ENCODE measurements at places on chromosomes 2 and 18.

DNA sequence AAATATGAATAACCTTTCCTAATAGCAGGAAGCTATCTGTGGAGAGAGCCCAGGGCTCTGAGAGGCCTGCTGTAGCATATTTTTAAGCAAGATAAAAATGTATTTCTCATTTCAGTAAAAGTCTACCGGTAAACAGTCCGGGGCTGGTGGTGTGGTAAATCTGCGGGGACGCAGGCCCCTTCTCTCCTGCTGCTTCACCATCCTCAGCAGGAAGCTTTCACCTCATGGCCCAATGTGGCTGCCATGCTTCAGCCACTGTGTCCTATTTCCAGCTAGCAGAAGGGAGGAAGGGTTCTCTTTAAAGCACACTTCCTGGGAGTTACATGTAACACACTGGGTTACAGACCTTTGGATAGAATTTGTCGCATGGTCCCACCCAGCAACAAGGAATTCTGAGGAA lies 79.5 kb upstream of the ODC1 start:
- no peak for DNase-seq

GRCh38 chr2:2793514-2793913 lies 462.4 kb upstream of the MYT1L start:
- no peak for DNase-seq

DNA sequence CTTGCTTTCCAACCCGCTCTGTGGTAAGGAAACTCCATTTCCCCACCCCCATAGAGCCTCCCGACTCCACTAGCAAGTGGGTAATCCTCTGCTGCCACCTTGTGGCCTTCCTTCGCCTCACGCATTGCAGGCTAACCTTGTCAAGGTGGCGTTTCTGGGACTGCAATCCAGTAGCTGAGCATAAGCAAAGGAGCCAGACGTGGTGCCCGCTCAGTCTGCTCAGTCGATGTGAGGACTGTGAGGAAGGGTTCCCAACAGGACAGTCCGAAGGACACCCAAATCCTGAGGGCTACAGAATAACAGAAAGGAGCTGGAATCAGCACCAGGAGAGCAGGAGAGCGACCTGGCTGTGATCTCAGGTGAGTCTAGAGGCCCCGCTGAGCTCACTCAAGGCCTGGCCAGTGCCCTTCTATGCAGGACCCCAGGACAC lies 144.2 kb downstream of the SUCLG1 start:
- peak; percentile 38 for DNase-seq

GRCh38 chr2:234682492-234683228 lies 185.8 kb upstream of the ARL4C start:
- DNase-seq = no peak

- no peak for DNase-seq
Measured at GRCh38 chr18:37019157-37019827, 190.4 kb downstream of the KIAA1328 start.

- DNase-seq = no peak
Measured at GRCh38 chr18:8260827-8261226, 348.4 kb upstream of the RAB12 start.

GRCh38 chr2:62884086-62884485 lies 166.5 kb upstream of the OTX1 start:
- no peak for DNase-seq

DNA sequence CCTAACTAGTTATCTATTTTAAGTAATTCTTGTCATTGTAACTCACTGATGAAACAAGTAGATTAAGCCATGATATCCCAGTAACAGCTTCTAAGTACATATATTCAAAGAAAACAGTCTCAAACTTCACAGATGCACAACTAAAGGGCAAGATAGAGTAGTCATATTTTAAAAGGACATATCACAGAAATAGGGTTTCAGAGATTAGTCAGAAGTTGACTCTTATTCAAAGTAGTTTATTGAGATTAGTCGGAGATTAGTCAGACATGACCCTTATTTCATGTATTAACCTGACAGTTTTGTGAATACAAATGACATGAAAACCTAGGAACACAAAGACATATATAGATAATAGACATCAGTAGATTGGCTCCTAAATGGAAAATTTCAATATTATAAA lies 15.9 kb upstream of the CHAC2 start:
- DNase-seq = no peak

DNA sequence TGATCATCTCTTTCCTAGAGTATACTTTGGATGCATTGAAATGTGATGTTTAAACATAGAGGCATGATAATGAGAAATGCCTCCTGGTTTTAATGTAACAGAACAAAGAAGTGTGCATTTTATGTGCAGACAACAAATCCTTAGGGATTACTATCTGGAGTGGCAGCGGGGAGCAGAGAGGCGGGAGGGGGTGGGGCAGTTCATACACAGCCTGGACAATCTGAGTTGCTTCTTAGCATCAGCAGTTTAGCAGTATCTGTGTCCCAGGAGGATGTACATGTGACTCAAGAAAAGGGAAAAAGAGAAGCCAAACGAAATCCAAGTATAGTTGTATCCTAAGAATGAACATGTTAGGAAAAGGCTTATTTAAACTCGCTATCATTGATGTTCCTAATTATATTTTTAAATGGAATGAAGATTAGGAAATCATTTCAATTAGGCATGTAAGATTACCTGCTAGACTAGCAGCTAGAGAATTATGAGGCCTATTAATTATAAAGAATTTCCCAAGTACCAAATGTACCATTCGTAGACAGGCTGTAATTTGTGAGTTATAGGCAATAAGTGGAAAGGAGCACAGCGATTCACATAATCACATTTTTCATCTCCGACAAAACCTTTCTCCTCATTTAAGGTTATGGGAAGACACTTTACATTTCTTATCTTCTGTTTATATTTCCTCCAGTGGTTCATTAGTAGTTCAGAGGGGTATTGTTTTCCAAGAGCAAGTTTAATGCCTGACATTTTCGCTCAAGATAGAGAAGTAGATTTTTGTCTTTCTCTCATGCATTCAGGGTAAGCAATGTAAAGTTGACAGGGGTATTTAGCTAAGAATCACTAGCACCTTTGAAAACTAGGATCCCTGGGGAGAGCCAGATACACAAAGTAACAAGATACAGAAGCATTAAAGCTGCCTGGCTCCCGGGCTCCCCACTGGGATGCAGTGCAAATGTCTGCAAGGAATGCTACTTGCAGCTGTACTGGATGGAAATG lies 141.3 kb upstream of the NOSTRIN start:
- no peak for DNase-seq

GRCh38 chr18:9091066-9091476 lies 11.4 kb upstream of the NDUFV2 start:
- DNase-seq = no peak

GRCh38 chr2:148552675-148553331 lies 91.7 kb upstream of the EPC2 start:
- DNase-seq = no peak

- DNase-seq = no peak
Measured at GRCh38 chr2:78070693-78071092, 548.5 kb upstream of the LRRTM4 start.

- DNase-seq = no peak
Measured at GRCh38 chr18:59990121-59990823, 90.5 kb downstream of the PMAIP1 start.

- DNase-seq = no peak
Measured at GRCh38 chr2:62143696-62144095, 52.2 kb upstream of the B3GNT2 start.

GRCh38 chr2:22817197-22817596 lies 567.8 kb upstream of the KLHL29 start:
- DNase-seq = no peak
